Left lung (tissue), 14 donors: ENCODE measurements at places on chromosomes 1 and 21. TPM values are rescaled to one million over a fixed set of nuclear protein-coding genes. Genes with fewer than 3 reads are reported as not detected.

DNA sequence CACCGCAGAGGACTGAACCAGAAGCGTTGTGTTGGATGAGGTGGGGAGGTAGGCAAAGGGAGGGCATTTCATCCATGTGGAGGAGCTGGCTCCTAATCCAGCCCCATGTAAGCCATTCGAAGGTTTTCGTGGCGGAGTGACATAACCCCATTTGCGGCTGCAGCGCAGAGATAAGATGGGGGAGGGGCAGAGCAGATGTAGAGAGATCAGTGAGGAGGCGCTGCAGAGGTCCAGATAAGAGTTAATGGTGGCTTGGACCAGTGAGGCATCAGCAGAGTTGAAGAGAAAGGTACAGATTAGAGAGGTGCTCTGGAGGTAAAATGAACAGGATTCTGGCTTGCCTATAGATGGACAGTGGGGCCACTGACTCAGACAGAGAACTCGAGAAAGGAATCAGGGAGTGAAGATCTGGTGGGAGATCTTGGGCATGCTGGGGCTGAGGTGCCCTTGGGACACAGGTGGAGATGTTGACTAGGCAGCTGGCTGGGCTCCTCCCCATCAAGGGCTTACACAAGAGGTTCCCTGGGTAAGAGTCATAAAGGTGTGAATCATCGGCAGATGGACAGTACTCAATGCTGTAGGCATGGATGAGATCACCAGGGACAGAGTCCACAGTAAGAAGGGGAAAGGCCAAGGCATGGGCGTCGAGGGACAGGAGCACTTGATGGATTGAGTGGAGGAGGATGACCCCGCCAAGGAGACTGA lies 7.8 kb upstream of the PTPRF start:
- DNase-seq, result no peak

DNA sequence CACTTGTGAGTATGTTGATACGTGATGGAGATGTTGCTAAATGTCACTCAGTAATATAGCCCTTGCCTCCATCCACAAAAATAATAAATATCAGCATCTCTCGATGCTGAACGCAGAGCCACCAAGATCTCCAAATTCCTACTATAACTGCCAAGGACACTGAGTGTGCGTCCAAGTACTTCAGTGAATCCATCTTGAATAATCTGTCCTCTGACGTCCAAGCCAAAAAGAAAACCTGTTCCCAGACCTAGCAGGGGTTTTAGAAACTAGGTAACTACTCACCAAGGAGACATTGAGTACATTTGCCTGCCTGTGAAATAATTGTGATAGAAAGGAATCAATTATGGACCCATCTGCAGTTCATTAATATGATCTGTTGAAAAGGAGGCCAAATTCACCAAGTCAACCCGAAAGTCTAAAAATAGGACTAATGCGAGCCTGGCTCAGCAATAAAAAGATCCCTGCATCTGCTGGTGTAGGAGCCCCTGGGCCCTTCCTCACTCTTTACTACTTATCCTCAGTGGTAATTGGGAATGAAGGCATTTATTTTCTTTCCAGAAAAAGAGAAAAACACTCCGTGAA lies 226.9 kb upstream of the IRF2BP2 start:
- DNase-seq, result no peak

DNA sequence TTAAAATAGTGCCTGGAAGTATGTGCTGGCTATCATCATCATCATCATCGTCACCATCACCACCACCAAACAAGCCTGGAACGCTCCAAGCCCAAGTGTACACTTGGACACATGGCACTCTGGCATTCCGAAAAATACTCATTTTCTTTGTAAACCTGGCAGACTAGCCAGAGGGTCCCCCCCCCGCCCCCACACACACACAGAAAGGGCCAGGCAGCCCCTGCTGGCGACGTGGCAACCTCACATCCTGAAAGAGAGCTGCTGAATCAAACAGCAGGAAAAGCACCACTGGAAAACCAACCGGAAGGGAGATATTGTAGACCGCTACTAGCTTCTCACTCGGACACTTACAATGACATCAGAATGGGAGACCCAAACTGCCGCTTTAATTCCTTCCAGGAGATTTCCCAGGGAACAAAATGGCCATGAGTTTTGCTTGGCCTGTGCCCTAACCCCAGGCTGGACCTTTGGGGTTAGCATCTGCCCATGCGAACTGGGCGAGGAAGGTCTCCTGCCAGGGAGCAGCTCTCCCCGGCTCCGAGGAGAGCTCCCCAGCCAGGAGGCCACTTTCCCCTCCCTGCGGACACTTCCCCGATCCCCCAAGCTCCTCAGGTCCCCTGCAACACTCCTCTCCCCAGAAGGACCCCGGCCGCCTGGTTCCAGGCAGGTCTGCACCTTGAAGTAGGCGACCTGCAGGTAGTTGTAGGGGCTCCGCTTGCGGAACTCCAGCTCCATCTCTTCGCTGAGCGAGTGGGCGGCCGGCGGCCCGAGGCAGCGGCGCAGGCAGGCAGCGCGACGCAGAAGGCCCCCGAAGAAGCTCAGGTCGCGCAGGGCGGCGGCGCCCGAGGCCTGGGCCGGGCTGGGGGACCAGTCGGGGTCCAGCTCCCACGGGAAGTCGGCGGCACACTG lies 742 bp downstream of the P3H1 start:
- DNase-seq, result peak; percentile 62

GRCh38 chr1:64963466-64963865 lies 2.9 kb downstream of the JAK1 start:
- no peak for DNase-seq

- DNase-seq, result no peak
Measured at GRCh38 chr1:87955038-87955437, 626.4 kb downstream of the LMO4 start.

GRCh38 chr1:192984080-192984479 lies 75.1 kb downstream of the UCHL5 start:
- no peak for DNase-seq

DNA sequence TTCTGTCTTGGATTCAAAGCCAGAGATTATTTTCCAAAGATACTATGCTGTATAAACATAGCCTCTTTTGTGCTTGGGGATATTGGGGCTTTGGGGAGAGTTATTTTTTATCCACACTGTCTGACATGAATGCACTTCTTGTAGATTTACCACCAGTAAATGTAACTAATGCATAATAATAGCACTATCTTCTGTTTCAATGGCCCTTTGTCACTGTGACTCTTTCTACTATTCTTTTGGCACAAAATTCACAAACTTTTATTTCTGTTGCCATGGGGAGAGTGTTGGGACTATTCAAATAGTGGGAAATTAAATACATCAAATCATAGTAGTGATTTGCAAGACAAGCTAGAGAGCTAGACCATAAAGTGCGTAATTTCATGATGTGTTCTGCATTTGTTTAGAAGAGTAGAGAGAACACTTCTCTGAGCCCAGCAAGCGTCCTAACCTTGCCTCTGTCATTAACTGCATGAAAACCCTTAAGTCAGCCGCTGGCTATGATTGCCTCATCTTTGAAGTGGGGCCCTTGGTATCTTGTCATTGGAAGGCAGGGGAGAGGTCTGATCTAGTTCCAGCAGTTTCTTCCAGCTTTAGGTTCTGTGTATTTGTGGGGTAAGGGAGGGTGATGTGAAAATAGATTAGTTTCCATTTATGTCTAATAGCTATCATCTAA lies 154.4 kb downstream of the HHAT start:
- DNase-seq, result no peak

DNA sequence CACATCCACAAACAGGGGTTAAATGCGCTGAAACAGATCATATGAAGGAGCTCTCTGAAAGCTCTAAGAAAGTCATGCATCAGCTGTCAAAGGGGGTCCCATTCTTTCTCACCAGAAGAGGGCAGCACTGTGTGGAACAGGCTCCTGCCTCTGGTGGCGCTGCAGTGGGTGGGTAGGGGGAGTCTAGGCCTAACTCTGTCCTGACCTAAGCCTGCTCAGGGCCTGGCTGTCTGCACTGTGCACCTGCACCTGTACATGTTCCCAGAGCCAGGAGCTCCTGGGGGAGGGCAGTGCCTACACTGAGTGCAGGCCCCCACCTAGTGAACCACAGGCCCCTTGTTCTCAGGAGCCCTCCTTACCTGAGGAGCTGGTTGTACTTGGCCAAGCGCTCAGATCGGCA lies 16.0 kb downstream of the ENO1 start:
- no peak for DNase-seq

- no peak for DNase-seq
Measured at GRCh38 chr1:58611861-58612385, 34.9 kb upstream of the TACSTD2 start.

Gene DCDC2B
- not detected for total RNA-seq

DNA sequence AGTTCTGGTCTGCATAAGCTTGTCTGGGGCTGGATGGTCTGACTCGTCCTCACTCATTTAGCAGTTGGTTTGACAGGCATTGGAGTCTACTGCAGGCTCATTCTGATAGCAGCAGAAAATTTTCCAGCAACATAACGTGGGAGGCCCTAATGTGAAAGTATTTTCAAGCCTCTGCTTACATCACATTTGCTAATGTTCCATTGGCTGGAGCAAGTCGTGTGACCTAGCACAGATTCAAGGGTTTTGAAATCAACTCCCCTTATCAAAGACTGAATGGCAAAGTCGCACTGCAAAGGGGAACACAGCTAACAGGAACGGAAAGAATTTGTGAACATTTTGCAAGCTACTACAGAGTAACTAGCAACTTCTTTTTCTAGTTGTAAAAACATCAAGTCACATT lies 2.3 kb upstream of the USH2A start:
- no peak for DNase-seq

GRCh38 chr1:171868217-171868803 lies 27.0 kb downstream of the DNM3 start:
- no peak for DNase-seq

Gene OR10Z1
- total RNA-seq, result not detected
